ENCODE measurements at places on chromosomes 7 and 10.

- DNase-seq: no peak
Measured at GRCh38 chr7:94955807-94956206, 48.4 kb downstream of the PPP1R9A start.

- DNase-seq: no peak
Measured at GRCh38 chr7:79421751-79422150, 31.7 kb downstream of the MAGI2 start.

- no peak for DNase-seq
Measured at GRCh38 chr7:70316745-70317144, 718.5 kb downstream of the AUTS2 start.

DNA sequence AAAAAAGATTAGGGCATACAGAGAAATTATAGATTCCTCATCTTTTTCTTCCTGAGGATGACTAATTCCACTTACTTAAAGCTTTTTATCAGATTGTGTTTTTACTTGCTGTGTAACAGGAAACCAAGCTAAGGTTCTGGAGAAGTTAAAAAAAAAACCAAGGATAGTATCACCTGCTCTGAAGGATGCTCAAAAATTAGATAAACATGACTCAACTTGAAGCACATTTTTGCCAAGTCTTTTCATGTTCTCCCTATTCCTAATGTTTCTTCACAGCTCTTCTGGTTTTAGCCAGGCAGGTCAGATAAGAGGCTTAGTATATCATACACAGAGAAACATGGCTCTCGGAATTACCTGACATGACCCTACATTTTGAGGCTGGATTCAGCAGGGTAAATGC lies 90.3 kb downstream of the CPEB3 start:
- DNase-seq: no peak

GRCh38 chr7:585229-585711 lies 65.6 kb upstream of the PDGFA start:
- no peak for DNase-seq

GRCh38 chr10:7486528-7486927 lies 75.7 kb upstream of the SFMBT2 start:
- no peak for DNase-seq

DNA sequence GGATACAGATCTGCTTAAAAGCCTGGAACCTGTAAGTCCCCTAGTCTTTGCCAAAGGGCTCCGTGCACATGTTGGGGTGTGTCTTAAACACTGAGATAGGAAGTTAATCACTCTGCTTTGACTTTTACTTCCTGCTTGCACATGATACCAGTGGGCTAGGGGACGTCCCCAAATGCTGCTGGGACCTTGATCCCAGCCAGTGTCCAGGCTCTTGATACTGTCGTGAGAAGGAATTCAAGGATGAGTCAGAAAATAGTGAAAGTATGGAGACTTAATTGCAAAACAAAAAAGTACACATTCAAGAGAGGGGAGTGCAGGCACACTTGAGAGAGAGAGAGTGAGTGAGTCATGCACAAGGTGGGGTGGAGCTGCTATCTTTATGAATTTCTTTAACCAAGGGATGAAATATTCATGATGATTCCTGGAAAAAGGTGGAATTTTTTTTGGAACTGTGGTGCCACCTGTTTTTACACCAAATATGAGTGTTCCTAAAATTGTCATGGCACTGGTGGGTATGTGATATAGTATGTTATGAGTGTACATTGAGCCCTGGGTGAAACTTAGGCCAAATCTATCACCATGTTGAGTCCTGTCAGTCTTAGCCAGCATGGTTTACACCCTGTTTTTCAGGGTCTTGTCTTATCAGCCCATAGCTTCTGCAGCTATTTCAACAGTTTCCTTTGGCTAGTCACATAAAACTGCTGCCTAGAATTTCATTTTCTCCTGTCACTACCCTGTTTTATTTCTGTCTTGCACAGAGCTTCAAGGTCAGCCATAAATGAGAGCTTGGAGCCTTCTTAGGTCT lies 88.3 kb upstream of the CYP26C1 start:
- DNase-seq: no peak

DNA sequence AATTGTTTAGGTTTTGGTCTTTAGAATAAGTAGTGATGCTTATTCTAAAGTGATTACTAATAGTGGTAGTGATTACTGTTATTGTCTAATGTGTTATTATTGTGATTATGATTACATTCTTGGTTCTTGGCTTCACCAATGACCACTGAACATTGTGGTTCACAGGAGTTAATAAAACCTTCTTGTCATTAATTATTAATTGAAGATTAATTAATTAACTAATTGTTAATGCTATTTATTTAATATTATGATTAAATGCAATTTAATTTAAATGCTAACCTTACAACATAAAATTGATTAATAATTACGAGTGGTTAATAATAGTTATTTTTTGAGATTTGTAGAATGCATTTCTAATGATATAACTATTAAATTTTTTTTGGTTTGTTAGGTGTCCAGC lies 747.7 kb upstream of the POM121L12 start:
- no peak for DNase-seq

DNA sequence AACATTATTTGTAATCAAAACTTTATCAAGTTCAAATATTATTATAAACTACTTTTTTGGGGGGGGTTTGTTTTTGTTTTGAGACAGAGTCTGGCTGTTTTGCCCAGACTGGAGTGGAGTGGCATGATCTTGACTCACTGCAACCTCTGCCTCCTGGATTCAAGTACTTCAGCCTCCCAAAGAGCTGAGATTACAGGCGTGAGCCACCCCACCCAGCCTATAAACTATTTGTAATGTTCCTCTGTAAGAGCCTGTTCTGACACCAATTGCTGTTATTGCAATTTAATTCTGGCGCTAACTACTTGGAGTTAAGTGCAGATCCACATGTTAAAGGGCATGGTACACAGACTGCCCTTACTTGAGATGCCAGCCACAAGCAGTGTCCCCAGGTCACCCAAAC lies 478.1 kb upstream of the NRP1 start:
- DNase-seq: no peak

DNA sequence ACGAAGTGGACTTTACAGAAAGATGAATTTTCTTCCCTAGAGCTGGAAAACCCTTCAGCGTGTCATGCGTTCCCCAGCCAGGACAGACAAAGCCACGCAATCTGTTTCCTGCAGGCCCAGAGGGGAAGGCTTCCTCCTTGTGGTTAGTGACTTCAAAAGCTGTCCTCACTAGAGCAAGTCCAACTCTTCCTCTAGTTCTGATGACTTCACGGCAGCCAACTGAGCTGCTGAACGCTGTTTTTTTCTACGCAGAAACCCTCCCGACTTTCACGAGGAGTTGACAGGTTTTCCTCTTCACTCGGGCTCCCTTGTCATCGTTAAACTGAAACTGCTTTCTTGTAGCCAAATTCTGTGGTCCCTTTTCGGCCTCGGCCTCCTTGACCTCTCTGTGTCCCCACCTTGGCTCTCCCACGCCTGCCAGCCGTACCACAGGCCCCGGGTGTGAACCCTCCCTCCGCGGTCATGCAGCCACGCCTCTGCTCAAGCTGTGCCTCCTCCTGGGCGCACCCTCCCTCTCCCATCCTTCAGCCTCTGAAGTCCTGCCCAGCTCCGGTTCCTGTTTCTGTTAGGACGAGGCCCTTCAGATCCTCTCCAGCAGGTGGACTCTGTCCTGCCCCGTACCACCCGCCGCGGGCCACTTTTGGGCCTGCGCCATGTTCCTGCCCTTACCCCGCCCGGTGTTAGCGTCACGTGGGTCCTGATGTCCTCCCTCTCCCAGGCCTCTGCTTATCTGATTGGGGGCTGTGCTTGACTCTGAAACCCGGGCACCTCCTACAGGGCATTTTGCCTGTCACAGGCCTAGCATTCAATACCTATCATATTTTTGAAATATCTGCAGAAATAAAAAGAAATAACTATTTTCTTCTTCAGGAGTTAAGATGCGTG lies 39.3 kb downstream of the CUX1 start:
- DNase-seq: peak; percentile 59

Data from C1 segment of cervical spinal cord (tissue), 14 donors.